ENCODE measurements at places on chromosomes 7 and 10.

- DNase-seq: no peak
These were observed 40.2 kb downstream of the CUL1 start for GRCh38 chr7:148738737-148739535.

DNA sequence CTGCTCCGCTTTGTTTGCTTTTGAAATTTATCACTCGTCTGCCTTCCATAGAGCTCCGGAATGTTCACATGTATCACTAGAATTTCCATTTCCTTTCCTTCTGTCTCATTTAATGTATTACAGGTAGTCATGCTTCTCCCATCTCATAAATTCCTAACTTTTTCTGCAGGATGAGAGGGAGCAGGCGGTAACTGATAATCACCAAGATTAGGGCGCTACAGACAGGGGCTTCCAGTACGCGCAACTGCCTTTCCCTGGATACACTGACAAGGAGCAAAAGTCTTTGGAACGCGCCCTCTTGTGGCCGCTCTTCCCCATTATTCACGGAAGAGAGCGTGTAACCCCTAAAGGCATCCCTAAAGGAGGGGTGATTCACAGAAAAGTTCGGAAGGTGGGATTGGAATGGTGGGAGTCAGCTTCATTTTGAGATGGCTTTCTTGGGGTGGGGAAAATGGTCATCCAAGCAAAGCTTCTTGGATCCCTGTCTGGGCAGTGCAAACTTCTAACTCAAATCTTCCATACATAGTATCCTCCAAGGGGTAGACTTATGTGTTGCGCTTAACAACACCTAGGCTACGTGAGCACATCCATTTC, 6.5 kb downstream of the INHBA start:
- DNase-seq: no peak

GRCh38 chr7:116683786-116684185, 11.8 kb downstream of the MET start:
- no peak for DNase-seq

- DNase-seq: no peak
These were observed 77.5 kb upstream of the SP8 start for GRCh38 chr7:20864221-20864620.

GRCh38 chr7:68147614-68148238, 1151.1 kb downstream of the TYW1 start:
- DNase-seq: no peak

DNA sequence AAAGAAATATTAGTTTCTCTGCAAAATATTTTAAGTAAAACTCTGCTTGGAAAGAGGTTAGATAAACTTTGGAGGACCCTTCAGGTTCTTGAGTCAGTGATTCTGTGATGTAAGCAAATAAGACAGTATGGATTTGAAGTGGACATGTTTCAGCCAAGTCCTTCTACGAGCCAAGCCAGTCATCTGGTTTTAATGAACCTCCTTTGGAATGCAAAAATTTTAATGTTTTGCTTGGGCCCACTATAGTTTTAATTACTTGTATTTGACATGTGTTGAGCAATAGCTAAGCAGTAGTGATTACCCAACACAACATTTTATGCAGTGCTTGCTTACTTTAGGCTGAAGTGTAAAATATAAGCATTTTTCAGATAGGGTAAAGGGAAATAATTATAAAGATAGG, 296.3 kb upstream of the SEMA3D start:
- no peak for DNase-seq

GRCh38 chr10:30857803-30858202, 173.9 kb downstream of the ZNF438 start:
- no peak for DNase-seq

GRCh38 chr10:127834221-127834620, 58.5 kb downstream of the CLRN3 start:
- no peak for DNase-seq

DNA sequence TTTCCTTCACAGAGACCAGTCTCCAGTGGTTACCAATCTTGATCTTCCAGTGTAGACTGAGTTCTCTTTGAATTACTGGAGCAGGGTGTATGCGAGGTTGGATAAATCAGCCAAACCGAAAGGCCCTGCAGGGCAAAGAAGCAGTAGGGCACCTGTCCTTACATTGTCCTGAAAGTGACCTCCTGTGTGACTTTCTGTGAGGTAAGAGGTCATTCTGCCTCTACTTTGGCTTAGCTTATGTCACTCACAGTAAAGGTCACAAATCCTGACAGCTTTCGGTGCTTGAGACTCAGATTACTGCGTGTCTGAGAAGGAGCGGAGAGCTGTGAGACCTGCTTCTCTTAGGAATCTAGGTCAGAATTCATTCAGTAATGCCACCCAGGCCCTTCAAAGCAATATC, 252.7 kb upstream of the ETV1 start:
- no peak for DNase-seq

DNA sequence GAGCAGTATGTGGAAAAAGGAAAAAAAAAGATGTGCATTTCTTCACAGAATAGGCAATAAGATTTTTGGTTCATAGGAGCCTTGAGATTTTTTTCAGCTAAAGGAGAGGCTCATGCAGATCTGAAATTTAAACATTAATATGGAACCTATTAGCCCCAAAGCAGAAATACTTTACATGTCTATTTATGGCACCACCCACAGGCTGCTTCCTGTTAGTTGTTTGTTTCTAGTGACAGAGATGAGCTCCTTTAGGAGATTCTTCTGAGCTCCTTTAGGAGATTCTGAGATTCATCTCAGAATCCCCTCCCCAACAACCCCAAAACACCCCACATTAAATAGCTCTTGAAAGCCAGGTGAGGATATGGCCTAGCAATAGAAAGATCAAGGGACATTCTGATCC, 27.9 kb upstream of the HPS1 start:
- DNase-seq: no peak

GRCh38 chr10:11698691-11699549, 43.3 kb upstream of the ECHDC3 start:
- DNase-seq: no peak

DNA sequence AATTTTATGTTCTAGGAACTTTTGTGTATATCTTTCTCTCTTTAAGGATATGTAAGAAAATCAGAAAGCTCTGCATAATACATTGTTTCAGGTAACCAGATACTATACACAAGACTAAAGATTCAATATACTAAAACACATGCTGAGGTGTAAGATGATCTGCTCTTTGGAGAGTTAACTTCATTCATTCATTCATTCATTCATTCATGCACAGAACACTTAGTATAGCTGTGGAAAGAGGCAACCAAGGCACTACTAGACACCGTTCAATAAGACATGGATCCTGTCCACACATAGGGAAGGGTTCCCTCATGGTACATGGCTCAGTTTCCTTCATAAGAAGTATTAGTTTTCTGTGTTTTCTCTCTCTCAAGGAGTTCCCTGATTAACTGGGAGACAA, 207.6 kb upstream of the AOAH start:
- DNase-seq: no peak

GRCh38 chr7:37825038-37825437, 23.4 kb upstream of the NME8 start:
- DNase-seq: no peak

- DNase-seq: no peak
These were observed 116.0 kb upstream of the PCGF5 start for GRCh38 chr10:91104193-91105041.

GRCh38 chr10:93445978-93446720, 36.0 kb downstream of the MYOF start:
- DNase-seq: no peak

DNA sequence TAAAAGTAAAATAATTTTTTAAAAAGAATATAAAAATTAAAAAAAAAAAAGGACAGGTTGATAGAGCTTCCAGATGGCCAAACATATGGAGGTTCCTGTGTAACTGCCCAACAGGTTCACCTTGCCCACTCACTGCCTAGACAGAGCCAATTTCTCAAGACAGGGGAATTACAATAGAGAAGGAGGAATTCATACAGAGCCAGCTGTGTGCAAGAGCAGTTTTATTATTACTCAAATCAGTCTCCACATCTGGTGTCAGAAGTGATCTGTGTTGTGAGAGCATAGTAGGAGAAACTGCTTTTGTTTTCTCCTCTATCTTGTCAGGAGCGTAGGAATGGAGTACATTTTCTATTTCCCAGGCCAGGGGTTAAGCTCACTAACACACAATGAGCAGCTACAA, 31.0 kb downstream of the C7orf33 start:
- DNase-seq: no peak

GRCh38 chr7:90520484-90520883, 51.0 kb downstream of the PTTG1IP2 start:
- DNase-seq: no peak

DNA sequence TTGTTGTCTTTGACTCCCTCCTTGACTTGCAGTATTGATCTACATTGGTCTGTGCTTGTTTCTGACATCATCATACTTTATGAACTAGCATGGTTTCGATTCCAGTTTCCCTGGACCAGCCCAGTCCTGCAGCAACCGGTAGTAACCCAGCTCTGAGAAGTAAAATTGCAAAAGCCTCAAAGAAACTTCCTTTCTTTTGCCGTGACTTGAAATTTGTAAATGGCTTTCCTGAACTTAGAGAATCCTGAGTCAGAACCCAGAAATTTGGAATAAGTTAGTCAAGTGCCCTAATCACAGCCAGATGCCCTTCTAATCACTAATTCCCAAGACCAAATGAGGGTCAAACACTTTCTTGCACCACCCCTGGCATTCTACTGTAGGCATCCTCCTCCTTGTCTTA, 15.0 kb downstream of the TAS2R60 start:
- no peak for DNase-seq

DNA sequence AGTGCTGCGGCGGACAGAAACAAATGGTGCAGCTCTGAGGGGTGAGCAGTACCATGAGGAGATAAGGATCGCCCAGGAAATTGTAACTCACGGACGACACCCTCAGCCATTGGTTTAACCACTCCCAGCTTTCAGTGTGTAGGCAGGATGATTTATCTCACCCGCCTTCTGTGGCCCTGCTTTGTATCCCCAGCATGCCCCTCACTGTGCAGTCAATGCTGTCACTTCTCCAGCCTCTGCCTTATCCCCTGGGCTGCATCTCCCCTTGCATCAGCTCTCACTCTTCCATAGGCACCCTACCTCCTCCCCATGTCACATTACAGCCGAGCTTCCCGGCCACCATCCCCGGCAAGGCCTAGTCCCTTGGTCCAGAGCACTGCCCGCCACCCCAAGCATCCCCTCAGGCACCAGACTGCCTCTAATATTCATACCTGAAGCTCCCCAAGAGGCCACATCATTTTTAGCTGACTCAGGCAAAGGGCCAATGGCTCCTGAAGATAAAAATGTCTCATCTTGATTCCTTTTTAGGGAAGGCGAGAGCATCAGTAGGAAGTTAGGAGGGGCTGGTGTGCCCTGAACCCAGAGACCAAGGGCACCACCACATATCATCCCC, 77.1 kb downstream of the CARD11 start:
- DNase-seq: peak; percentile 10

DNA sequence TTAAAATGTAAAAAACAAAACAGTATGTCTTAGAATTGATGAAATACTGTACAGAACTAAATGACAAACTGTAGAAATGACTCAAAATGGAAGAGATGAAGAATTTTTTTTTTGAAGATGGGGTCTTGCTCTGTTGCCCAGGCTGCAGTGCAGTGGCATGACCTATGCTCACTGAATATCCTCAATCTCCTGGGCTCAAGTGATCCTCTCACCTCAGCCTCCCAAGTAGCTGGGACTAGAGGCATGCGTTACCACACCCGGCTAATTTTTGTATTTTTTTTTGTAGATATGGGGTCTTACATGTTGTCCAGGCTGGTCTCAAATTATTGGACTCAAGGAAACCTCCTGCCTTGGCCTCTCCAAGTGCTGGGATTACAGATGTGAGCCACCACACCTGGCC, 36.5 kb downstream of the ATAD1 start:
- DNase-seq: no peak

DNA sequence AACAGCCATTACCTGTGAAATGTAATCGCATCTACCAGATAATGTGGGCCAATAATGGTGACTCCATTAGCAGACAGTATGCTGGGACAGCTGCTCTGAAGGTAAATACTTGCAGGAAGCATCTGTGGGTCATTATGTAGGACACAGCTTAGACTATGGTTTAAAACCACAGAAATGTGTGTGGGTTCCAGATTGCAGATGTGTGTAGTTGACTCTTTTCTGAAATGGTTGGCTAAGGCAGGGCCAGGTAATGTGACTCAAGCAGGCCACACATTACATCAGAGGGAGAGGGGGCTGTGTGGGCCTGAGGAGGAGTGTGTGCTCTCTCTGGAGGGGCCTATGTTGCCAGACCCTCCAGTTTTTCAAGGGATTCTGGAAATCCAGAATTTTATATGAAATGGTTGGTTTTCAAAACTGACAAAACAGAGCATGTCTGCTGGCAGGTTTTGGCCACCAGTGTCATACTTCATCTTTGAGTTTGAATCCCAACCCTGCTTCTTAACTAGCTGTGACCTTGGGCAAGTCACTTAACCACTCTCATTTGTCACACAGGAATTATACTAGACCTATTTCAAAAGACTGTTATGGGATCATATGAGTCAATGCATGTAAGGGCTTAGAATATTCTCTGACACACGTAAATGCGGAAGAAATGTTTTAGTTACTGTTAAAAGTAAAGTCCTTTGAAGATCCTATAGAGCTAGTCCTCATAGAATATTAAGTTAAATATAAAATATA, 64.5 kb downstream of the MCMBP start:
- DNase-seq: no peak

DNA sequence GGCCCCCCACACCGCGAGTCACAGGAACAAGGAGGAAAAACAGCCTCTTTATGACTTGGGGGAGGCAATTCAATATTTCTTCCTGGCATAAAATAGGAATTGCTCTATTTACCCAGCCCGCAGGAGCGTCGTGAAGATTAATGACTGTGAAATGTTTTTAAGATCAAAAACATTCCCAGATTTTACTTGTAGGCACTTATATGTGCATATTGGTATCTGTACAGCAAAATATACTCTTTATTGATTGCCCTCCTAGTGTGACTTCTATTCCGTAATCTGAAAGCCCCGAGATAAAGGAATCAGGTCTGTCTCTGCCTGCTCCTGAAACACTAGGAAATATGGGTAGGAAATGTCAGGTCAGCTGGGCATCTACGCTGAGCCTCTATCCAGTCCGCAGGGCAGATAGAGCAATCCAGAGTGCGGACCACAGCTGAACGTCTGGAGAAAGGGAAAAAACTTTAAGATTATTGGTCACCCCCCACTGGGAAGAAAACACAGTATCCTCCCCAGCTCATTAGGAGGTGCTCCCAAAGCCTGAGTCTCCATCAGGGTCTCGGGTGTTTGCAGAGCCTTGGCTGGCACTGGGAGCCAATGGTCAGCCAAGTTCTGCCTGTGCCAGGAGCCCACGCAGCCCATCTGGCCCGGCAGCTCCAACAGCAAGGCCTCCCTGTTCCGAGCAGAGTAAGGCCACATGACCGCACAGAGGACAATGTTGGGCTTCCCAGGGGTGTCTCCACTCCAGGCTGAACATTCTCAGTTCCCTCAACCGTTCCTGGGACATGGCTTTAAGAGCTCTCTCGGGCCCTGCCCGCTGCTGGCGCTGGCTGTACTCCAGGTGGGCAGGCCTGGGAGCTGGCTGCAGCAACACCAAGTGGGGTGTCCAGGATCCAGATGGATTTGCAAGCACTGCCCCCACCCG, 7.7 kb downstream of the CTBP2 start:
- DNase-seq: no peak

DNA sequence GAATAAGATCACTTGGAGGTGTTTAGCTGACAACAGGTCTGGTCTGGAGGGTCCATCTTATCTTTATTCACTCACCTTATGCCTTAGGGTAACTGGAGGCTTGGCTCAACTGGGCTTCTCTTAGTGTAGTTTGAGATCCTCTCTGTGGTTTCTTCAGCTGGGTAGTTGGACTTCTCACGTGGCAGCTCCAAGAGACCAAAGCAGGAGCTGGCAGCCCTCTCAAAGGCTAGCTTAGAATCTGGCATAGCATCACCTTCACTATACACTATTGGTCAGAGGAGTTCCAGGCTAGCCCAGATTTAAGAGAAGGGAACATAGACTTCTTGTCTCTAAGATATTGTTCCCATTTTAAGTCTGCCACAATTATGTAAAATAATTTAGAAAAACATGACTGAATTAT, 16.4 kb downstream of the ADK start:
- no peak for DNase-seq
